ENCODE measurements at places on chromosomes 7 and 10. TPM values are rescaled to one million over a fixed set of nuclear protein-coding genes. Genes with fewer than 3 reads are reported as not detected.
A peak's percentile ranks its signal among the peaks of the same experiment; 100 is the strongest.

The ADRA2A gene
- under 0.01 TPM for total RNA-seq

DNA sequence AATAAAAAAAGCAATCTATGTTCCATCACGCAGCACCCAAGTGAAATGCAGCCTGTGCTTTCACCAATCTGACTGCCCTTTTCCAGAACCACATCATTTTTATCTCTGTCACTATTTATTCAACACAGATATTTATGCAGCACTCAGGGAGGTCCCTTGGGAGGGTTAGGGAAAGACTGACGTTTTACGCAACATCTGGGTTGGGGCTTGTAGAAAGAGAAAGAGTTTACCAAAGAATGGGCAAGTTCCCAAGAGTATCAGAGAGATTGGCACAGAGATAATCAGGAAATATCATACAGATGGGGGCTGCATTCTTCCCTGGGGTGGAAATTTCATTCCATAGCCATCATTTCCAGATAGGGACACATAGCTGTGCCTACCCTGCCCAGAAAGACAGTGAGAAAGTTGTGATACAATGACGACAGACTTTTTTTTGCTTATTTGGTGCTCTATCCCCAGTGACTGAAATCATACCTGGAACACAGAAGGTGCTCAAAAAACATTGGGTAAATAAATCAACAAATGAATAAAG lies 474.2 kb downstream of the CALN1 start:
- peak; percentile 11 for DNase-seq

The YAE1 gene
- 13.1 TPM for total RNA-seq

- no peak for DNase-seq
Measured at GRCh38 chr7:135769005-135769802, 20.6 kb upstream of the FAM180A start.

GRCh38 chr10:58397830-58398229 lies 12.6 kb downstream of the TFAM start:
- no peak for DNase-seq

- peak; percentile 34 for DNase-seq
Measured at GRCh38 chr7:130490888-130491804, 739 bp upstream of the MEST start.

The MAGI2 gene
- 0.44 TPM for total RNA-seq

The CLRN3 gene
- total RNA-seq: 0.22 TPM

DNA sequence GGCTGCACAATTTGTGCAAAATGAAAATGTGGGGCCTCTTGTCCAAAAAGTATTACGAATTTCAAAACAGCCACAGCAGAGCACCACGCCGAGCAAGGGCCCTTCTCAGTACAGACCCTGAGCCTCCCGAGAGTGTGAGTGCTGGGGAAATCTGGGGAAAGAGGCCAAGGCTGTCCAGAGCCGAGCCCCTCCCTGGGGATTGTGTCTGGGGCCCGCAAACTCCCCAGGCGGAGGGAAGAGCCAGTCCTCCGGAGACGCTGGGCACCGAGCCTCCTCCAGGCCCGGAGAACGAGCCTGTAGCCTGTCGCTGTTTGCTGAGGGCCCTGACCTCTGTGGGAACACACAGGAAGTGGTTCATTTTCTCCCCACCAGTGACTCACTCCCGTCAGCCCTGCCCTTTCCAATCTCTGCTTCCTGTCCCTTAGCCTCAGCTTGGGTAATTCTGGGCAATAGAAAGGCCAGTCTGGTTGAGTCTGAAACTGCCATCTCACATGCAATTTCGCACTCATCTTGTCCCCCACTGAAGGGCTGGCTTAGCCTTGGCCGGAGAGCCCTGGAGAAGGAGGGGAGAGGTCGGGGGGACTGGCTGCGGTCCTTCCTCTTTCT lies 19.5 kb upstream of the GNA12 start:
- peak; percentile 92 for DNase-seq

GRCh38 chr10:114547514-114547913 lies 110.6 kb downstream of the ABLIM1 start:
- DNase-seq: no peak

- DNase-seq: no peak
Measured at GRCh38 chr7:153107826-153108225, 348.3 kb downstream of the ACTR3B start.

The PCLO gene
- total RNA-seq: 0.87 TPM

The GATA3 gene
- under 0.01 TPM for total RNA-seq

DNA sequence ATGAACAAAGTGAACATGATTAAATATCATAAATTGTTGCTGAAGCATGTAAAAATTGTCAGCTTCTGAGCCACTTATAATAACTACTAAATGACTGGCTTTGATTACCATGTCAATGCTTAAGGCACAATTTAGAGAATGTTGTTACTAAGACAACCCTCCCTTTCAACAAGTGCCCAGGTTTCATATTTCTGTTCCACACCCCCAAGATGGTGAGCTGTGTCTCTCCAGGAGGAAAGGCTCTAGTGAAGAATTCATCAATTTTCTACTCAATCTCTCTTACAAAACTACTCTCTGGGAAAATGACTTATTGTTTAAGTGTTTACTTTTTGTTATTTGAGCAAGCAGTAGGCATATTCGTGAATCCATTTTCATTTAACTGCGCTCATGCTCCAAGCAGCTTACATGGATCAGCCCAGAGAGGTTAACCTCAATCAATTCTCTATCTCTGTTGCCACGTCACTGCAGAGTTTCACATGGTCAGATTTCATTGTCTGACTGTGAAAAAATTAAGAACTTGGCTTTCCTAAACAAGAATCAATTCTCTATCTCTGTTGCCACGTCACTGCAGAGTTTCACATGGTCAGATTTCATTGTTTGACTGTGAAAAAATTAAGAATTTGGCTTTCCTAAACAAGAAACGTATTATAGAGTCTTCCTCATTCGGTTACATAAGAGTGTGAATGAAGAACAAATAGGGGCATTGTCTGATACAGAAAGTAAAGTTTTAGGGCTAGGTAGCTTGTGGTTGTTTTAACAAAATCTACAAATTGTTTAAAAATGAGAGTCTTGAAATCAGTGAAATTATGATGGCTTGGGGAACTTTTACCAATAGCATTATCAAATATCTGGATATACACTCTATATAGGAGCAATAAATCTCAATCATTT lies 49.7 kb downstream of the CCDC71L start:
- no peak for DNase-seq

GRCh38 chr7:20220293-20220761 lies 3.1 kb upstream of the MACC1 start:
- DNase-seq: no peak

DNA sequence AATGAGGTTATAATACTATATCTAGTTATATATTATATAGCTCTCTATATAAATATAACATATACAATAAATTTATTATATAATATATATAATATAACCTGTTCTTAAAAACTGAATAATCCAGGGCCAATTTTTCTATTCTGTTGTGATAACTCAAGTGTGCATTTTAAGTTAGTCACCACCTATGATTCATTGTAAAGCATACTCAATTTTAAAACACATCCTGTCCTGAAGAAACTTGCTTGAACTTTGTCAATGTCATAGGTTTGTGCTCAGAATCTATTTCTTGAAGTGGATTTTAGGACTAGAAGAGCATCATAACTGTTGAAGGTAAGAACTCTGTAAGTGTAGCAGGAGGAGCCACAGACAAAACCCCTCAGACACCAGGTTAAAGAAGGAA lies 1209.8 kb downstream of the REEP3 start:
- DNase-seq: no peak

DNA sequence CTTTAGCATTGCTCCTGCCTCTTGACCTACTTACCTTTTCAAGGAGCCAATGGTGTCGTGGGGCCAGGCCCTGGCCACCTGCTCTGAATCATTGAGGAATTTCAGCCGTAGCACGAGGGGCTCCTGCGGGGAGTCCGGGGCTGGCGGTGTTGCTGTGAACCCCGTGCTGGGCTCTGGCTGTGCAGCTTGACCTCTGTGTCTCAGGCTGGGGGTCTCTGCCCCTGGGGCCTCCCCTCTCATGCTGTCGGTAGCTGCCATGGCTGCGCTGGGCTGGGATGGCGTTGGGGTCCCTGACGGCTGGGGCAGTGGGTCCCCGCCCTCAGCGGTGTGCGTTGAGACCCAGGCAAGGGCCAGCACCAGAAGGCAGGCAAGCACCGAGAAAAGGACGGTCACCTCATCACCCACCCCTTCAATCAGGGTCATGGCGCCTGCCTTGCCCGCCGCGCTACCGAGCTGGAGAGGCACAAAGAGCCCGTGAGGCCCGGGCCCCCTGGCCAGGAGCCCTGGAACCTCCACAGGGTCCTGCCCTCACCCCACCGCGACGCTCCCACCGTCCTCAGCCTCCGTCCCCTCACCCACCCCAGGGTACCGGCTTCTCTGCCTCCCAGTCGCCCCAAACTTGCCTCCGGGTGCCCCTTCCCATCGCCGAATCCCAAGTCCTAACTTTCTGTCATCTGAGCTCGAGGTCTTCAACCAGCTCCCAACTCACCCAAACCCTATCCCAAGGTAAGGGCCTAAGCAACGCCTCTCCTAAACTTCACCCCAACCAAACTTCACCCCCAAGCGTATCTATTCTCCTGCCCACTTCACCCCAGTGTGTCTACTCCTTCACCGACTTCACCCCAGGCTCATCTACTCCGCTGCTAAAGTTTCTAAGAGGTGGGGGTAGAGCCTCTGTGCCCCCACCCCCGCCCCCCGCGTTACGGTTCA lies 887 bp downstream of the TMUB1 start:
- no peak for DNase-seq

The ZNF804B gene
- total RNA-seq: not detected

GRCh38 chr7:156236181-156236889 lies 404.2 kb upstream of the RNF32 start:
- no peak for DNase-seq

DNA sequence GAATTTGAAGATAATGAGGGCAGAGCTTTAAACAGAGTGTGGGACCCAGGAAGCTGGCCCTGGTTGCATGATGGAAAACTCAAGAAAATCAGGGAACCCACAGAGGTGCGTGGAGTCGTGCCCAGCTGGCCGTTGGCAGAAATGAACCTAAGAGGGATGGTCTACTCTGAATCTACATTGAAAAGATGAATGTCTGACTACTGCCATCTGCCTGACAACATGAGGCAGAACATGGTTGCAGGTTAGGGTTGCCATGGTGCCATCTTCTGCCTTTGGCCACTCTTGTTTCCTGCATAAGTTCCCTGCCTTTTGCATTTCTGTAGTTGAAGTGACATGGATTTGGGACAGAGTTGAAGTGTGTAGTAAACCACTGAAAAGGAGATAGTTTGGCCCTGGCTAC lies 138.5 kb upstream of the COBL start:
- no peak for DNase-seq

The CYP3A7 gene
- total RNA-seq: not detected

- no peak for DNase-seq
Measured at GRCh38 chr10:11504566-11505285, 106.7 kb downstream of the USP6NL start.

GRCh38 chr10:120948889-120949608 lies 97.9 kb downstream of the WDR11 start:
- DNase-seq: peak; percentile 77

DNA sequence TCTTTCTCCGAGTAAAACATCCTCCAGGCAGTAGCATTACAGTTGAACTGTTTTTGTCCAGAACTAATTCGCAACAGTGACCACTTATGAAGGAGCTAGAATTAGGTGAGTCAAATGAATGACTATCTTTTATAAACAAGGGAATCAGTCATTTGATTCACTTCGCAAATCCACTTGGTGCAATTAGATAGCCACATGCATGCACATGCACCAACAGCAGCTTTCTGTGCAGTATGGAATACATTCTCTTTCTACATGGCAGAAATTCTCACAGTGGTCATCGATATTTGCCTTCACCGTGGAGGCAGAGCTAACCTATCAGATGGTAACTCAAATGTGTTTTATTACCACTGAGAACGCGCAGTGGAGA lies 118.8 kb downstream of the CDK6 start:
- DNase-seq: no peak

GRCh38 chr7:132778761-132779160 lies 202.5 kb upstream of the PLXNA4 start:
- no peak for DNase-seq

The CHAT gene
- not detected for total RNA-seq

DNA sequence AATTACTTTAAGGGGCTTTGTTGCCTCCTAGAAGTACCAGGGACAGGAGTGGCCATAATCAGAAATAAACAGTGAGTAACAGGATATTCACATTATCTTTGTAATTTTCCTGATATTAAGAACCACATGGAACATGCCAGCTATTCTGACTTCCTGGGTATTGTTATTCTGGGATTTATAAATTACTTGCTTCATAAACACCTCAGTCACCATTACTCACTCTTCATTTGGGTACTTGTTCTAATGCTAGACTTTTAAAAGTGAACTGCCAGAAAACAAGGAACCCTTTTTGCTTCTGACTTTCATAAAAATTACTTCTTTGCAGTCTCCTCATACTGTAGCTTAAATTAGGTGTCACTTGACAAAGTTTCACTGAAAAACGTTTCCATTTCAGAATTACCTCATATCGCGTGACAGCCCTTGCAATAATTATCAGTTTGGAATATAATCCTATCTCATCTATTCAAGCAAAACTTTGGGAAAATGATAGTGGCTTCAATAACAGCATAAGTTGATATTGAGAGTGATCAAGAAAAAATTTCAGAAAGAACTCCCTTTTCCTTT lies 29.8 kb downstream of the CABCOCO1 start:
- DNase-seq: peak; percentile 2

The KCNH2 gene
- not detected for total RNA-seq

The ZKSCAN5 gene
- 7.5 TPM for total RNA-seq

DNA sequence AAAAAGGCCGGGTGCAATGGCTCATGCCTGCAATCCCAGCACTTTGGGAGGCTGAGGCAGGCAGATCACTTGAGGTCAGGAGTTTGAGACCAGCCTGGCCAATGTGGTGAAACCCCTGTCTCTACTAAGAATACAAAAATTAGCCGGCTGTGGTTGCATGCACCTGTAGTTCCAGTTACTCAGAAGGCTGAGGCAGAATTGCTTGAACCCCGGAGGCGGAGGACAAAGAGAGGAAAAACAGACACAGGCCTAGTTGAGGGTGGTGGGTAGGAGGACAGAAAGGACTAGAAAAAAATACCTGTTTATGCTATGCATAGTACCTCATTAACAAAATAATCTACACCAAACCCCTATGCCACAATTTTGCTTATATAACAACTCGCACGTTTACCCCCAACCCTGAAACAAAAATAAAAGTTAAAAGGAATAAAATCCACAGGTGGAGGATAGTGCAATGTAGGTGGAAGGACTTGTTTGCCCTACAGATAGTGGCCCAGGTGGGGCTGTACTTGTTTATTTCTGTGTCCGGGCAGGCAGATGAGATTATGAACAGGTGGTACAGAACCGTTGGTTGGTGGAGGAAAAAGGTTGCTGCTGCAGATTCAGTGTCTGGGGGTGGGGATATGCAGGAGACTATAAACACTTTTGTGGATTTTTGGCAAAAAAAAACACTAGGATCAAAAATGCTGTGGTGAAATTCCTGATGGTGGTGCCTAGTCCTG lies 5.1 kb downstream of the ZNF680 start:
- no peak for DNase-seq

GRCh38 chr7:76346097-76346496 lies 12.7 kb downstream of the YWHAG start:
- no peak for DNase-seq

Data from lung microvascular endothelial cell (primary cell).